Umbilical cord (tissue), 2 donors: ENCODE measurements at places on chromosomes 2 and 18. TPM values are rescaled to one million over a fixed set of nuclear protein-coding genes. Genes with fewer than 3 reads are reported as not detected.

ASXL3 gene
- total RNA-seq = 15.9 TPM

MC2R gene
- 12.3 TPM for total RNA-seq

SNORC gene
- total RNA-seq = 0.24 TPM

C2orf49 gene
- 23.8 TPM for total RNA-seq

KLHL30 gene
- total RNA-seq = 5.1 TPM

FKBP7 gene
- 109 TPM for total RNA-seq

SCN1A gene
- 11.1 TPM for total RNA-seq

KDSR gene
- 32.5 TPM for total RNA-seq

HOXD1 gene
- total RNA-seq = 0.48 TPM

FHL2 gene
- total RNA-seq = 64.0 TPM

DLGAP1 gene
- 20.7 TPM for total RNA-seq

TOGARAM2 gene
- total RNA-seq = 1.4 TPM

HADHA gene
- total RNA-seq = 102 TPM

NTSR2 gene
- not detected for total RNA-seq

ZRANB3 gene
- total RNA-seq = 7.2 TPM

SLC23A3 gene
- not detected for total RNA-seq

TPO gene
- 6.0 TPM for total RNA-seq

SULT1C4 gene
- 17.1 TPM for total RNA-seq

UGT1A5 gene
- not detected for total RNA-seq

SMC6 gene
- 32.7 TPM for total RNA-seq

GATA6 gene
- total RNA-seq = 53.0 TPM

OTOS gene
- total RNA-seq = not detected

IL1RL2 gene
- total RNA-seq = not detected
